ENCODE measurements at places on chromosomes 5 and 9.

GRCh38 chr9:7461791-7462190 is 337.8 kb downstream of the DMAC1 start:
- no peak for DNase-seq

DNA sequence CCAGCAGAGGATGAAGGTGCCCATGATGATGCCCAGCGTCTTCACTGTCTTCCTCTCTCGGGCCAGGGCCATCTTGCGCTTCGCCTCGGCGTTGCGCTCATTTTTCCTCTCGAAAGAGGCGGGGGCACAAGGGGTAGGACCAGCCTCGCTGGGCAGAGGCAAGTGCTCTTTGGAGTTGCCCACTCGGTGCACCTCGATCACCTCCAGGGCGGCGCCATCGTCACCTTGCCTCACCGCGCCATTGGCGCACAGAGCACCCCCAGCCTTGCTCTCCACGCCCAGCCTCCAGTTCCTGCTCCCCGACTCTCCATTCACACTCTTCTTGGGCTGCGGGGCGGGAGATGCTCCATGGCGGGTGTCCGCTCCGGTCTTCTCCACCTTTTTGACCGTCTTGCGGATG is 1.6 kb downstream of the HTR1A start:
- DNase-seq, result no peak

DNA sequence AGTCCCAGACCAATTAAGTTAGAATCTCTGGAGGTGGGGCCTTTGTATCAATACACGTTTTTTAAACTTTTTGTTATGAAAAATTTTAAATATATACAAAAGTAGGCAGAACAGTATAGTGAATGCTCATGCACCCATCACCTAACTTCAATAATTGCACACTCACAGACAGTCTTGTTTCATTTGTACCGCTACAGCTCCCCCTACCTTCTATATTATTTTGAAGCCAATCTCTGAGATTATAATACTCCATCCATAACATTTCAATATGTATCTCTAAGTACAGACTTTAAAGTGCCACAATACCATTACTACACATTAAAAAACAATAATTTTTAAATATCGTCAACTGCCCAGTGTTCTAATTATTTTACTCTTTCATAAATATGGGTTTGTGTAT is 32.9 kb downstream of the ISL1 start:
- DNase-seq, result no peak

- no peak for DNase-seq
These were observed 103.5 kb downstream of the GLIS3 start for GRCh38 chr9:4196376-4196775.

GRCh38 chr9:70427161-70427945 is 12.9 kb upstream of the KLF9 start:
- DNase-seq, result no peak

GRCh38 chr5:17004441-17005106 is 68.5 kb upstream of the MYO10 start:
- DNase-seq, result no peak

DNA sequence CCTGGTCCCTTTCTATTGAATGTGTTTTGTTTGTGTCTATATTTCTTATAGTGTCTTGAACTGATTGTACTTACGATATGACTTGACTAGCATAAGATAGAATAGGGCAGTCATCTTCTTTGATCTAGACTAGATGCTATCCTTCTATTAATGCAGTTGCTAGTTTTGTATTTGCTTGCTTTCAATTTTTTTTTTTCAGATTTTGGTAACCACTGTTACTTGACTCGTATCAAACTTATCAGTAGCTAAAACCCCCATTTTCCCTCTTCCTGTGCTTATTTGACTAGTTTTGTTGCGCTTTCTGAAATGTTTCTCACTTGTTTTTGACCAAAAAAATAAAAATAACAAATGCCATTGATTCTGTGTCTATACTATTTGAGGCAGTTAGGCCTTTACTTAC is 69.0 kb upstream of the CDKN2B start:
- no peak for DNase-seq

DNA sequence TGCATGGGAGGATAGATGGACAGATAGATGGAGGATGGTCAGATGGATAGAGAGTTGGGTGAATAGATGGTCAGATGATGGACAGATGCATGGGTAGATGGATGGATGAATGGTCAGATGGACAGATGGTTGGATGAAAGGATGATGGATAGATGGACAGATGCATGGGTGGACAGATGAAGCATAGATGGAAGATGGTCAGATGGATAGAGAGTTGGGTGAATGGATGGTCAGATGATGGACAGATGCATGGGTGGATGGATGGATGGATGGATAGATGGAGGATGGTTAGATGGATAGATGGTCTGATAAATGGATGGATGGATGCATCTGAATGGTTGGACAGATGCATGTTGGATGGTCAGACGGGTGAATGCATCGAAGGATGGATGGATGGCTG is 70.4 kb downstream of the COL23A1 start:
- no peak for DNase-seq

DNA sequence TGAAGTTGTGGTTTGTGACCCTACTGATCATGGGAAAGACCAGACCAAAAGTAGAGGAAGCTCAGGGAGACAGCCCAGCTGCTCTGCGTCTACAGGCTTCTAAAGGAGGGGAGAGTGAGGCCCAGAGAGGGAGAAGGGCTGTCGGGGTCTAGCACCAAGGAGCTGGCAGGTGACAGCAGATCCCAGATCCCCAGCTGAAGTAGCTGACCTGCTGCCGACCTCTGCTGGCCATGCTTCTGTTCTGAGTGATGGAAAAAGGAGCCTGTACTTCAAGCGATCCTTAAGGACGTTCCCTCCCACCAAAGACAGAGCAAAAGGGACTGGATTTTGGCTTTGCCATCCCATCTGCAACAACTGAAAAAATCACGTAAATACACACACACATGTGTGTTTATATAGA is 22.7 kb upstream of the QSOX2 start:
- no peak for DNase-seq

GRCh38 chr9:34709196-34709978 is 549 bp downstream of the CCL21 start:
- DNase-seq, result no peak

DNA sequence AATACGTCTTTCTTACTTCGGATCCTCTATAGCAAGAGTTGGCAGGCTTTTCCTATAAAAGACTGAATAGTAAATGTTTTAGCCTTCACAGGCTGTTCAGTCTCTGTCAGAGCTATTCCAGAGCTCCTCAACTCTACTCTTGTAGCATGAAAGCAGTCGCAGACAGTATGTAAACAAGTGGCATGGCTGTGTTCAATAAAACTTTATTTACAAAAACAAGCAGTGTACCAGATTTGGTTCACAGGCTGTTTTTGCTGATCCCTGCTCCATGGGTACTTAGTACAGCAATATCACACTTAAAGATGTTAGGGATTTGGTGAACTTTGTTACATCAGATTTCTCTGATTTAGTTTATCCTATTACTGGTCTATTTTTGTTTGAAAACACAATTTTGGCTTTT is 235.2 kb downstream of the MLLT3 start:
- no peak for DNase-seq

DNA sequence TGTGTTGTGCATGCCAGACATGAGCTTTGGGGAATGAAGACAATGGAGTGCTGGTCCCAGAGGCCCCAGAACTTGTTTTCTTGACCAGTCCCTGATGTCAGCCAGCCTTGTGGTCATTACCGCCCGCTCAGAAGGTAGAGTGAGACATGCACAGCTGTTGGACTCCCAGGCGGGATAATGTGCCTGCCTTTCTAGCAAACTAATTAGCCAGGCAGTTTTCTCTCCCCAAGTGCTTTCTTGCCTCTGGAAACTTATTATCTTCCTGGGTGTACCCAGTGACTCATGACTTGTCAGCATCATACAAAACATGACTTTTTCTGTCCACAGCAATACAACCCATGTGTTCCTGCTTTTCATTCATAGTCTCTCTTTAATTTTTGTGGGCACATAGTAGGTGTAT is 131.1 kb downstream of the RMI1 start:
- DNase-seq, result no peak

- no peak for DNase-seq
These were observed 57.7 kb upstream of the MAMDC2 start for GRCh38 chr9:69985971-69986370.

DNA sequence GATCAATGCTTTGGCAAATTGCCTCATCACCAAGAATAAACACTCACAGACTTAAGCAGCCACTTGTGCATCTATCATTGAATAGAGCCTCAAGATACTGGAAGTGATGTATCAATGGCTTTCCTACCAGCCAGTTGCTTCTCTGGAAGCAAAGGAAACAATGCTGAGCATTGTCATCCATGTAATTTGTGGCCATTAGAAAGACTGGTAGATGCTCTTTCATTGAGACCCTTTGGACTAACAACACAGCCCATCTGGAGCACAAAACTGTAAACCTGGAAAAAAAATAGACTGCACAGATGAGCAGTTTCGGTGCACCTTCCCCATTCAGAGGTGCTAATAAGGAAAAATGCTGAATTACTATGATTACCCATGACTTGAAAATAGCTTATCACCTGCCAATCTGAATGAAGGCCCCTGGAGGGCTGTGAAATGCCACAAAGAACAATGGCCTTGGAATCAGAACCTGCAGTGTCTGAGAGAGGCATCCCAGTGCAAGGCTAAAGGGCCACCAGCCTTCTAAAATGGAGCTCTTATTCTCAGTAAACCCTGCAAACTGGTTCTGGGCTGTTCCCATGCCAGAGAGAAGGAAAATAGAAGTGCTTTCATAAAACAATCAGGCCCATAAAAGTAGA is 127.5 kb downstream of the RFK start:
- no peak for DNase-seq

DNA sequence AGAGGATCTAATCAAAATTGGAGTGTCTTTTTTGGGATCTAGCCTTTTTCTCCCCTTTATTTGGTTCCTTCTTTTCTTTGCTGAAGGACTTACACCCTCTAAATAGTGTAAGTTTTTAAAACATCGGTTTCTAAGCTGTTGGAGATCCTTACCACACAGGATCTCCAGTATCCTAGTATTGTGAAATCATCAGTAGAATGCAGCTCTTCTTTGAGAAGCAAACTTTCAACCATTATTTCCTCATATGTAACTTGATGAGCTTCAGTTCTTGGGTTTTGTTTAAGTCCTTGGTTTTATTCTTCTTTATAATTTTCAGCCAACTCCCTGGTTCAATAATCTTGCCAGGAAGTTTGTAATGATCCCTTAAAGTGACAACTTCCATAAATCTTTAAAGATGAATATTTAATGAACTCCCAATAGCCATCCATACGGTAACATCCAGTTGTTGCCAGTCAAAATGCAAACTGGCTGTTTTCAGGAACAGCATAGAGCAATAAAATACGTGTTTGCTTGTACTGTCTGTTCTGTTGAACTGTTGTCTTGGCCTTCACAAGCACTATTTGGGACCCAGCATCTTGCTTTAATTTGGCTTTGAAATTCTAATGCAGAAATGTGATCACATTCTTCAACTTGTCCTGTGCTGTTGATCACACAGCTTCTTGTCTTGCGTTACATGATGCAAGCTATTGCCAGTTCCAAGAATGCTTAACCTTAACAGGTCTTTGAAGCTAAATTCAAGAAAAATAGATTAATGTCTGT is 34.8 kb upstream of the TTC23L start:
- DNase-seq, result no peak

DNA sequence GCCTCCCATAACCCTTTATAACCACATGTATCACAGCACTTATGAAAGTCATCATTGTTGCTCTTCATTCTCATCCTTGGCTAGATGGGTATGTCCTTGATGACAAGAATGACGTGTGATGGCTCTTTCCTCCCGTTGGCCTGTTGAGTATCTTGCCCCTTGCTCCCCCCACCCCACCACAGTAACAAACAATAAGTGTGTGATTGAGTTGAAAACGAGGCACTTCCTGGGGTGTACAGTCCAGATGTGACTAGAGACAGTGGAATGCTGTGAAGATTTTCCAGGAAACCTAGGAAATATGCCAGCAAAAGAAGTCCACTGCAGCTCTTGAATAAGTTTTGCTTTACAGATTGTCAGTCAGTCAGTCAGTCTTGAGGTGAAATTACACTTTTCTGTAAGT is 262.5 kb downstream of the ELAVL2 start:
- DNase-seq, result no peak

GRCh38 chr5:111641533-111642233 is 115.3 kb downstream of the NREP start:
- DNase-seq, result no peak

GRCh38 chr5:95931079-95931833 is 30.4 kb downstream of the ELL2 start:
- no peak for DNase-seq

DNA sequence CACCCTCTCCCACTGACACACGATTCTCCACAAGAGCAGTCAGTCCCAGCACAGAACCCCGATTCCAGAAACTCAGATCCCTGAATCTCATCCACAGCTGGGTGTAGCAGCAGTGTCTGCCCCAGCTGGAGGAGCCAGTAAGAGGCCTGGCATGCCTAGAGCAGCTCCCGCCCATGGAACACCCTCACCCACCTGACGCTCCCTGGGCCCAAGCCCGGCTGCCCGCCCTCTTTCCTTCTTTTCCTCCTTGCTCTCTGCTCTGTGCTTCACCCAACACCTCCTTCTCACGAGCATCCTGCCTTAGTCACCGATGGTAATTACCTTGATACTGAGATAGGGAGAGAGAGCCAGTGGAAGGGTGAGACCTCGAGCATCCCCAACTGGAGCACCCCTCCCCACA is 8.7 kb downstream of the PCDH1 start:
- DNase-seq, result no peak

DNA sequence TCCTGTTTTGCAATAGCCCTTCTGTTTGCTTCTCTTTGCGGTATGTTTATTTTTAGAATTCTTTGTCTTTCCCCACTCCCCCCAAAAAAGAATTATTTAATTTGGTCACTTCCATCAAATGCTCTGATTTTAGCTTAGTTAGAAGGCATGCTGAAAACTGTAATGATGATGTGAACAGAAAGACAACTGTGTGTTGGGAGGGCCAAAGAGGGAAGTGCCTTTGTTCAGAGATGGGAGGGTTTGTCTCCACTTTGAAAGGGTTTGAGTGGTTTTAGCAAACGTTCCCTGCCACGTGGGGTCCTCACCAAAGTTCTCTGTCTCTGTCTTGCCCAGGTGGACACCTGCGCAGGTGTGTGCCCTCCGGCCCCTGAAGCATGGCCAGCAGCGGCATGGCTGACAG is 41.9 kb downstream of the SYK start:
- DNase-seq, result no peak

- DNase-seq, result no peak
These were observed 83.7 kb downstream of the SH3TC2 start for GRCh38 chr5:148979083-148979723.

DNA sequence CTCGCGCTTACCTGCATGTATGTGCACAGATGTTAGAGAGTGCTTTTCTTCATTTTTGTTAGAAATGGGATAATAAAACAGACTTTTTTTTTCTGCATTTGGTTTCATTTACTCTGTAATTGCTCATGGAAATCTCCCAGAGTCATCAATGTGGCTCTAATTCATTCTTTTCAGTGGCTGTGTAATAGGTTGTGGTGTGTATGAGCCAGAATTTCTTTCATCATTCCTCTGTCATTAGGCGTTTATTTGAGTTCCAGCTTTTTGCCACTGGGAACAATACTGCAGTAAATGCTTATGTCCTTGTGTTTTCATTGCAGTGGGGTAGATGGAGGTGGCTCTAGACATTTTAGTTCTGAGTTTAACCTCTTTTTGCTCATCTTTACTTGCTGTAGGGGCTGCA is 118.9 kb downstream of the NXNL2 start:
- DNase-seq, result no peak
